Posterior cingulate gyrus (tissue), 11 donors: ENCODE measurements at places on chromosomes 11 and 22.

DNA sequence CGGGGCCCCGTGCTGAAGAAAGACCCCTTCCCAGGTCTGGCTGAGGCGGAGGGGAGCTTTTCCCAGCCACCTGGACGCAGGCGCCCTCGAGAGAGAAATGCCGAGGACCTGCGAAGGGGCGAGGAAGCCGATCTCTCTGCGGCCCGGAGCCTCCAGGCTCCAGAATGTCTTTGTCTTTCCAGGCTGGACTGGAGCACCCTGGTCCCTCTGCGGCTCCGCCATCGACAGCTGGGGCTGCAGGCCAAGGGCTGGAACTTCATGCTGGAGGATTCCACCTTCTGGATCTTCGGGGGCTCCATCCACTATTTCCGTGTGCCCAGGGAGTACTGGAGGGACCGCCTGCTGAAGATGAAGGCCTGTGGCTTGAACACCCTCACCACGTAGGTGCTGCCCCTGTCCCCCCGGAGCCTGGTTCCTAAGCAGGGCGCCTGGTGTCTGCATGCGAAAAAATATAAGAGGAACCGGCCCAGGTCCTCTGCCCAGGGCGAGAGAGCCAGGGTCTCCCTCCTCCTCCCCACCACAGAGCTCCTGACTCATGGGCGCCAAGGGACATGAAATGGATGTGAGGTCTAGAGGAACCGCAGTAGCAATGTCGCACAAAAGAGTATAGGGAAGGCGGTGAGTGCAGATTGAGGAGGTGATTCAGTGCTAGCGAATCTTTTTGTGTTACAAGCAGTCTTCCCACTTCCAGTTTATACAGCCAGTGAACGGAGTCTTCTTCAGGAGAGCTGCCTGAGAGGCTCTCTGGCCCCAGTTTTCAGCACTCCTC is 11.0 kb downstream of the GLB1L2 start:
- no peak for DNase-seq

DNA sequence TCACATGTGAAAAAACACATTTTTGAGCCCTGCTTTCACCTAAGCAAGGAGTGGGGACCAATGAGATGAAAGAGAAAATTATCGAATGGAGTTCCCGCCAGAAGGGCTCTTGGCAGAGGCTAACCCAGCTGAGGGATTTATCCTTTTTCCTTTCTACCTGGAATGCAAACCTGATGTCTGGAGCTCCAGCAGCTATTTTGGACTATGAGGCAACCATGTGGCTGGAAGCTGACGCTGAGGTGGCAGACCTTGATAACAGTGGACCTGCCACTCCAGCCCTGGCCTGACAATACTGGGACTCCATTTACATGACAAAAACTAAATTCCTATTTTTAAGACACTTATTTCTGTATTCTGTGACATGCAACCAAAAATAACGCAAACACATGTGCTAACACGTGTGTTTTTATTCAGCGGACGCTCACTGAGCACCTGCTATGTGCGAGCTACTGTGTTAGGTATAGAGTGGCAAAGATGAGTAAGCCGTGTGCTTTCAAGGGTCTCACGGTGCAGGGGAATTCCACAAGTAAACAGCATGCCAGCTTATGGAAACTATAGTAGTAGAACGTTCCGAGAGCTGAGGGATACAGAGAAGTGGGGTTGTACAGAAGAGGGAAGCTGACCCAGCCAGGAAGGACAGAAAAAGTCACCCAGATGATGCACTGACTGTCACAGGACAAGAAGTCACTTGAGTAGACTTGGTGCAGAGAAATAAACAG is 19.1 kb upstream of the ISX start:
- DNase-seq = no peak

DNA sequence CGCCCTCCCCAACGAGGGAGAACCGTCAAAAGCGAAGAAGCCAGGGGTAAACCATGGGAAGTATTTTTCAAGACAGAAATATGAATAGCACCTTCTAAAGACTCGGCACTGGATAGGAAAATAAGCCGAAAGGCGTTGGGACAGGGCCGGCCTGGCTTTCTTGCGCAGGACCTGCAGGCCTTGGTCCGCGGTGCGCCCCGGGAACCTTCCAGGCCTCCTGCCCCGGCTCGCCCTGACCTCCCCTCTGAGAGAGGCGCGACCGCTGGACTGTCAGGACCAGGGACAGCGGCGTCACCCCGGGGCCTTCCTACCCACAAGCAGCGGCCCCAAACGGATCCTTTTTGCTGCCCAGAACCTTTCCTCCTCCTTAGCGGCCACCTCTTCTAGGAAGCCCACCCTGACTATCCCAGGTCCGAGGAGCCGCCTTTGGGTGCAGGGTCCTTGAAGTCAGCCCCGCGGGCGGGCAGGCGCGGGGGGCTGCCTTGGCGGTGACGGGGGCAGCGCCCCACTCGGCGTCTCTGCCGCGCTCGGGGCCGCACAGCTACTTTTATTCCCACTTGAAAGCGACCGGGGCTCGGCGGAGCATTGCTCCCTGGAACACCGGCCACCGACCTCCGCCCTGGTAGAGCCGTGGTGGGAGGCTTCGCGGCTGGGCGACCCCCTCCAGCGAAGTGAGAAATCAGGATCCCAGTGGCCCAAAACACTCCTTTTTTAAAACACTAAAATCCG is 650 bp upstream of the MAPK11 start:
- no peak for DNase-seq

GRCh38 chr11:130413405-130414106 is 14.9 kb downstream of the ADAMTS8 start:
- DNase-seq = peak; percentile 56

- no peak for DNase-seq
Observed at GRCh38 chr22:33697640-33698039, 222.6 kb downstream of the LARGE1 start.

- no peak for DNase-seq
Observed at GRCh38 chr11:118417801-118418200, 16.4 kb downstream of the ATP5MG start.

- DNase-seq = no peak
Observed at GRCh38 chr22:17633998-17634323, 4.6 kb upstream of the BCL2L13 start.

DNA sequence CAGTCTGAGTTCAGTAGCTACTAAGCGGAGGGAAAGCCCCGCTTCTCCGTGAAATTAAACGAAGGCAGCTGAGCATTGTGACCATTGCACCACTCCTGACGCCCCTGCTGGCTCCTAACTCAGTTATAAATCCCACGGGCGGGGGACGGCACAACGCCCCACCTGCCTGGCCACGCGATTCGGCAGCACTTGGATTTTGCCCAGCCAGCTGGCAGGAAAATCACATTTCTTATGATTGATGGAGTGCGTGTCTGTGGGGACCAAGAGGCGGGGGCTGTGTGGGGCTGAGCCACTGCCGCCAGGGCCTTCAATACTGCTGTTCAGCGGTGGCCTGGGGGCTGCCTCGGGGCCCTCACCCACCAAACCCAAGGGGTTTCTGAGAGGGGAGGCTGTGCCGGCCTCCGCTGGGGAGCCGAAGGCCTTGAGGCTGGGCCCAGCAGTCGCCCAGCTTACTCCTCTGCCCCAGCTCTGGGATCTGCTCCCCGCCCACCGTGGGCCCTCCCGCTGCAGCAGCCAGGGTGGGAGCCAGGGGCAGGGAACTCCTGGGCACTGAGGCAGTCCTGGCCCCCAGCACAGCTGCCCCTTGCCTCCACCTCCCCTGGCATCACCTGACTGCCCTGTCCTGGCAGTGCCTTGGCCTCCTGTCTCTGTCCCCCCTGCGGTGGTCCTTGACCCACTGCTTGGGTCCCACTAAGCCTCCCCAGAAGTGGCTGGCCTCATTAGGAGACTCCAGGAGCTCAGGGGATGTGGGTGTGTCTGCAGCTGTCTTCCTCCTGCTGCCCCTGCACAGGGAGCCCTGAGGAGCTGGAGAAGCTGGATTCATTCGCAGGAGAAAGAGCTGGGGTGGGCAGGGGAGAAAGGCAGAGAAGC is 30.7 kb downstream of the SHISAL1 start:
- no peak for DNase-seq

DNA sequence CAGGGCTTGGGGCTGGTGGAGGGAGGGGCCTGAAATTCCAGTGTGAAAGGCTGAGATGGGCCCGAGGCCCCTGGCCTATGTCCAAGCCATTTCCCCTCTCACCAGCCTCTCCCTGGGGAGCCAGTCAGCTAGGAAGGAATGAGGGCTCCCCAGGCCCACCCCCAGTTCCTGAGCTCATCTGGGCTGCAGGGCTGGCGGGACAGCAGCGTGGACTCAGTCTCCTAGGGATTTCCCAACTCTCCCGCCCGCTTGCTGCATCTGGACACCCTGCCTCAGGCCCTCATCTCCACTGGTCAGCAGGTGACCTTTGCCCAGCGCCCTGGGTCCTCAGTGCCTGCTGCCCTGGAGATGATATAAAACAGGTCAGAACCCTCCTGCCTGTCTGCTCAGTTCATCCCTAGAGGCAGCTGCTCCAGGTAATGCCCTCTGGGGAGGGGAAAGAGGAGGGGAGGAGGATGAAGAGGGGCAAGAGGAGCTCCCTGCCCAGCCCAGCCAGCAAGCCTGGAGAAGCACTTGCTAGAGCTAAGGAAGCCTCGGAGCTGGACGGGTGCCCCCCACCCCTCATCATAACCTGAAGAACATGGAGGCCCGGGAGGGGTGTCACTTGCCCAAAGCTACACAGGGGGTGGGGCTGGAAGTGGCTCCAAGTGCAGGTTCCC is at the start of gene APOC3:
Gene APOC3 (plus strand): TSS at position 383 of the 659 bp plus-strand sequence. CDS start 676 bp downstream, outside the sequence.
- DNase-seq = no peak

- no peak for DNase-seq
Observed at GRCh38 chr11:40679276-40679675, 780.2 kb downstream of the LRRC4C start.
